Activated naive CD8-positive, alpha-beta T cell treated with anti-CD3 and anti-CD28 coated beads for 36 hours (primary cell): ENCODE measurements at places on chromosomes 12 and 14. TPM values are rescaled to one million over a fixed set of nuclear protein-coding genes. Genes with fewer than 3 reads are reported as not detected.

DNA sequence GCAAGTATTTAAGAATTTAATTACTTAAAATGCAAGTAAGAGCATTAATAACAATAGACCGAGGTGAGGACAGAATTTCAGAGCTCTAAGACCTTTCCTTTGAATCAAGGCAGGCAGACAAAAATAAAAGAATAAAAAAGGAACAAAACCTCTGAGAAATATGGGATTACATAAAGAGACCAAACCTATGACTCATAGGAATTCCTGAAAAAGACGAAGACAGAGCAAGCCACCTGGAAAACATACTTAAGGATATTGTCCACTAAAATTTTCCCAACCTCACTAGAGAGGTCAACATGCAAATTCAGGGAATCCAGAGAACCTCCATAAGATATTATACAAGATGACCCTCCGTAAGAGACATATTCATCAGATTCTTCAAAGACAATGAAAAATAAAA, 325.1 kb downstream of the AEBP2 start:
- no peak for DNase-seq

DNA sequence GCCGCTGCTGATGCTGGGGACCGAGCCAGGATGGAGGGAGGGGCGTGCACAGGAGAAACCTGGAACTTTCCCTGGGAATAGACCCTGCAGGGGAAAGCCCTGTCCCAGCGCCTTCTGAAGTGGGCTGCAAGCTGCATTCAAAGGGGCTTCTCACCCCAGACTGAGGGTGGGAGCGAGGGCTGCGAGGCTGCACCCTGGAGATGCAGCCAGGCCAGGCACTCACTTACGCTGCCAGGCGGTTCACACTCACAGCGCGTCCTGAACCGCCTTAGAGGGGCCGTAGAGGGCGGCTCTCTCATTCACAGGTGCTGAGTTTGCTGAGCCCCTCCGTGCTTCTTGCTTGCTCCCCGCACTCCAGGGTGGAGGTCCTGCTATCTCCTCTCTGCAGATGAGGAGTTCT, 208.5 kb upstream of the C14orf180 start:
- no peak for DNase-seq

DNA sequence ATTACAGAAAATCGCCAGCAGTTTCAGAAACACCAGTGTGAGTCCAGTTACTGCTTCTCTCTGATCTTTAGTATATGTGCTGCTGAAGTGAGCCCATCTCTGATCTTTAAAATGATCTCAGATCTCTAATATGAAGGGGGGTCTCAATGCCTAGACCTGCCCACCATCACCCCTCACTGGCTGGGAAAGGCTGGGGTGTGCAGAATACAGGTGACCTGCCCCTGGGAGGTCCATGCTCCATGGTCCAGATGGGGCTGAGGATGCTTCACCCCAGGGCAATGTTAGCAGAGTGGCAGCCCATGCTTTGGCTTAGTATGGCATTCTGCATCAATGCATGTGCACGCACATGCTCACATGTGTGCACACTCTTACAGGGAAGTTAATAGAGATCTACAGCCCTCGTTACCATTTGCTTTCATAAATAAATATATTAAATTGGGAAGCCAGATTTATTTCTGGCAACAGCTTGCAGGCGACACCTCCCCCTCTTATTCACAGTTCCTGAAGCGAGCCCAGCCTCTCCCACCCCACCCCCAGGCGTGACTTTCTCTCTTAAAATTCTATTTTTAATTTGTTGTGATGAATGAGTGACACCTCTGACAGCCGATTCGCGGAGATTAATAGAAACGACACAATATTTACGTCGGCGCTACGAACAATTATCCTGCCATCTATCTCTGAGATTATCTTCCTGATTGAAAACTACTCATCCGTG, 104.7 kb upstream of the ESRRB start:
- no peak for DNase-seq

DNA sequence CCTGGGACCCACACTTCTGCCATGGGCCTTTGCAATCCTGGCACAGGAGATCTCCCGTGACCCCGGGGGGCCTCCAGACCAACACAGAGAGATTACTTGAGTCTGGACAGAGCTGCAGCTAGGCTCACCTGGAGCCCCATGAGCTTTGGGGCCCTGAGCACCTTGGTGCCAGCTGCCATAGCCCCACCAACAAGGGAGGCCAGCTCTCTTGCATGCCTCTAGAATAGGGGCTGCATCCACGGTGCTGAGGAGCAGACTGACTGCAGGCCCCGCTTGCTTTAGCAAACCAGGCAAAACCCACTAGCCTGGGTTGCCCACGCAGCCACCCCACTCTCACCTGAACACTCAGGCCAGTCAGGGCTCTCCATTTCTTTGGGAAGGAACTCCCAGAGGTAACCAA, 3.7 kb upstream of the OR4N2 start:
- no peak for DNase-seq

GRCh38 chr12:111193977-111194702, 174.8 kb downstream of the PHETA1 start:
- DNase-seq = no peak

GLI1 gene
- total RNA-seq = 0.62 TPM
